ENCODE measurements at places on chromosomes 1 and 21.

DNA sequence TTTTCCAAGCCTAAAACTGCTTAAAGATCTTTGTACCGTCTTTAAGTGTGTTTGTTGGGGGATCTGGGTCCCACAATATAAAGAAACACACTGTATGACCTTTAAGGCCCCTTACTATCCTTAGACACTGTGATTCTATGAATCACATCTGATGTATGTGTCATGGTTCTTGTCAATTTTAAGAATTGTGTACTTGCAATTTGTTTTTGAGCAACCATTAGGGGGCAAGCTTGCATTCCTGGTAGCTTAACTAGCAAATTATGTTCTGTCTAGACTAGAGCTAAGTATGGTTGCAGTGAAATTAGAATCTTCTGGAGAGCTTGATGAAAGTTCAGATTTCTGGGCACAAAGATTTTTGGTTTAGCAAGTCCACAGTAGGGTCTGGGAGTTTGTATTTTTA is 219.5 kb downstream of the TPR start:
- peak; percentile 26 for DNase-seq

DNA sequence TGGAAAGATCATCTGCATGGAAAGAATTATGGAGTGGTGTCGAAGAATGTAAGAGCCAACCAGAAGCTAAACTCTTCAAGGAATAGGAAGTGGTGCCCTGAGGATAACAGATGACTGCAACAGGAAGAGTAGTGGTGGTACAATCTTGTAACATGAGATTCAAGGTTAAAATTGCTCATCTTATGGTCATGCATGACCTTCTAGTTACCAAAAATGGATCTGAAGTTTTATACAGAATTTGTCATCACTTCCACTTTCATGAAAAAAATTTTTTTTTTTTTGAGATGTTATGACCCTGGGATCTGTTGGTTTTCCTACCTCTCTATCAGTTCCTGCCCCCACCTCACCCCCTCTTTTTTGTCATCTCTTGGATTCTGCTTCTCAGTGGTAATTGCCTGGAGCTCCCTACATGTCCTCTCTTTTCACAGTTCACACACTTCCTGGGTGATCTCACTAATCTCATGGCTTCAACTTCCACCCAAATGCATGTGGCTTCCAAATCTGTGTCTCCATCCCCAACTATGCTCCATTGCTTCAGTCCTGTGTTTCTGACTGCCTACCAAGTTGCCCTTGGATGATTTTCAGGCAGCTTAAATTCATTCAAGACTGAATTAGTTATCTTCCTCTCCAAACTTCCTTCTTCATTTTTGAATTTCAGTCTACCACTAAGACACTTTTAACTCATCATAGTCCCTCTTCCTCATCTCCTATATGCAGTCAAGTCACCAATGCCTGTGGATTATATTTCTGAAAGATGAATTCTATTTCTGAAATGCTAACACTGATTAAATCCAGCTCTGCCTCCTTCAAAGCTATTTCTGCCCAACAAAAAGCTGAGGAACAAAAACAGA is 48.4 kb downstream of the SLAMF6 start:
- DNase-seq, result no peak

- DNase-seq, result no peak
Observed at GRCh38 chr1:20893931-20894330, 106.8 kb upstream of the HP1BP3 start.

DNA sequence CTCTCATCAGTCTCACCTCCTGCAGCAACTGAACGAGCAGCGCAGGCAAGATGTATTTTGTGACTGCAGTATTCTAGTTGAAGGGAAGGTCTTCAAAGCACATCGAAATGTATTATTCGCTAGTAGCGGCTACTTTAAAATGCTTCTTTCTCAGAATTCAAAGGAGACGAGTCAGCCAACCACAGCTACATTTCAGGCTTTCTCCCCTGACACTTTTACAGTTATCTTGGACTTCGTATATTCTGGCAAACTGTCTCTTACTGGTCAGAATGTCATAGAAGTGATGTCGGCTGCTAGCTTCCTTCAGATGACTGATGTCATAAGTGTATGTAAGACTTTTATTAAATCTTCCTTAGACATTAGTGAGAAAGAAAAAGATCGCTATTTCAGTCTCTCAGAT is 53.7 kb downstream of the ZBTB8A start:
- DNase-seq, result no peak

- no peak for DNase-seq
Observed at GRCh38 chr1:234330843-234331215, 42.4 kb upstream of the COA6 start.

DNA sequence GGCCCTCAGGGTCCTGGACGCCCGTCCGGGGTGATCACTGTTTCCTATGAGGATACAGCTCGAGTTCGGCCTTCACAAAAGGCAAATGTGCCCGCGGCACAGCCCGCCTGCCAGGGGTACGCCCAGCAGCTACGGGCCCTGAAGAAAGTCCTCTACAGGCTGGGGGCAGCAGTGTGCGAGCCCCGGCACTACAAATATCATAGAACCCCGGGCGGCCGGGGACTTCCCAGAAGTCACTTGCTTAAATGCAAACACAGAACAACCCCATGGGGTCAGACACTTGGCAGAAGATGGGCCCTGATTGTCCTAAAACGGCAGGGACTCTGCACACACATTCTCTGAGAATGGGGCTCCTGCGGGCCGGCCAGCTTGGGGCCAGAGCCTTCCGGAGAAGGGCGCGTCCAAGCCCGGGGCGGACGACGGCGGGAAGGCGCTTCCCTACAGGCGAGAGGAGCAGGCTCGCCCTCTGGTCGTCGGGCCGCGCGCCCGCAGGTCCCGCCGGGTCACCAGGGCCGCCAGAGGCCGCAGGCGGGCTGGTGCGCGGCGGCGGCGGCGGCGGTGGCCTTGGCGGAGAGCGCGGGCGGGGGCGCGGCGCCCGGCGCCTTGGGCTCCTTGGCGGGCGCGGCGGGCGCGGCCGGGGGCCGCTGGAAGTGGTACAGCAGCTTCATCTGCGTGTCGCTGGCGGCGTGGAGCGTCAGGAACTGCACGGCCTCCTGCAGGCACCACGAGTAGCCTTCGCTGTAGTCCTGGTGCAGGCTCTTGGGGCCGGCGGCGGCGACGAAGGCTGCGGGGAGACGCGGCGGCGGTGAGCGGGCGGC is 888 bp downstream of the HES5 start:
- DNase-seq, result peak; percentile 31

GRCh38 chr1:63305043-63305442 is 17.3 kb upstream of the FOXD3 start:
- DNase-seq, result no peak

GRCh38 chr1:205310976-205311704 is 10.4 kb downstream of the NUAK2 start:
- DNase-seq, result no peak

DNA sequence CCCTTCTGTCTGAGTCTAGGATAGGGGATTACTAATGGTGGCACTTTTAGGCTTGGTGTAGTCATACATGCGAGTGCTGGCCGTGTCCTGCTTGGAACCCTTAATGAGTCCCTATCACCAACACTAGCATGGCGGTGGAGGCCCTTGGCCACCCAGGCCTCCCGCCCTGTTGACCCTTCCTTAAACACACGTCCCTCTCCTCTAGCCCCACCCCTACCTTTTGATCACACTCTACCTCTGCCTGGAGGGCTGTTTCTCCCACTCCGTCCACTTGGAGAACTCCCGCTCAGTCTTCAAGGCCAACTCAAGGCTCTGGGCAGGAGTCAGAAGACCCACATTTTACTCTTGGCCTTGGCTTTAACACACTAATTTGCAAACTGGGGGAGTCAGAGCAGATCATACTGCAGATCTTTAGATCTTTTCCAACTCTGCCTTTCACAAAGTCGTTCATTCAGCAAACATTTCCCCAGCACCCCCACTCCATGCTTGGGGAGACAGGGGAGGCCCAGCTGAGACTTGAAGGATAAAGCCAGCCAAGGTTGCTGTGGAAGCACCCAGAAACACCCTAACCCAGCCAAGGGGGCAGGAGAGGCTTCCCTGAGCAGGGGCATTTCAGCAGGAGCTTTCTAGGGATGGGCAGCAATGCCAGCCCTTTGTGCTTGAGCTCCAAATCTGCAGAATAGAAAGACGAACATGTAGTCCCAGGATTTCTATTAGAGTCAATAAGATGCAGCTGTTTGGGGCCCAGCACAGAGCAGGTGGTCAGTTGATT is 1.9 kb downstream of the PODN start:
- no peak for DNase-seq

- no peak for DNase-seq
Observed at GRCh38 chr1:152983743-152984142, at the start of gene SPRR1A. Gene SPRR1A (plus strand): TSS chr1:152984081. CDS start chr1:152985231, 1,150 bp downstream.

- no peak for DNase-seq
Observed at GRCh38 chr1:93414749-93415148, 33.2 kb upstream of the FNBP1L start.

GRCh38 chr1:181149326-181150125 is 61.0 kb downstream of the IER5 start:
- peak; percentile 92 for DNase-seq

DNA sequence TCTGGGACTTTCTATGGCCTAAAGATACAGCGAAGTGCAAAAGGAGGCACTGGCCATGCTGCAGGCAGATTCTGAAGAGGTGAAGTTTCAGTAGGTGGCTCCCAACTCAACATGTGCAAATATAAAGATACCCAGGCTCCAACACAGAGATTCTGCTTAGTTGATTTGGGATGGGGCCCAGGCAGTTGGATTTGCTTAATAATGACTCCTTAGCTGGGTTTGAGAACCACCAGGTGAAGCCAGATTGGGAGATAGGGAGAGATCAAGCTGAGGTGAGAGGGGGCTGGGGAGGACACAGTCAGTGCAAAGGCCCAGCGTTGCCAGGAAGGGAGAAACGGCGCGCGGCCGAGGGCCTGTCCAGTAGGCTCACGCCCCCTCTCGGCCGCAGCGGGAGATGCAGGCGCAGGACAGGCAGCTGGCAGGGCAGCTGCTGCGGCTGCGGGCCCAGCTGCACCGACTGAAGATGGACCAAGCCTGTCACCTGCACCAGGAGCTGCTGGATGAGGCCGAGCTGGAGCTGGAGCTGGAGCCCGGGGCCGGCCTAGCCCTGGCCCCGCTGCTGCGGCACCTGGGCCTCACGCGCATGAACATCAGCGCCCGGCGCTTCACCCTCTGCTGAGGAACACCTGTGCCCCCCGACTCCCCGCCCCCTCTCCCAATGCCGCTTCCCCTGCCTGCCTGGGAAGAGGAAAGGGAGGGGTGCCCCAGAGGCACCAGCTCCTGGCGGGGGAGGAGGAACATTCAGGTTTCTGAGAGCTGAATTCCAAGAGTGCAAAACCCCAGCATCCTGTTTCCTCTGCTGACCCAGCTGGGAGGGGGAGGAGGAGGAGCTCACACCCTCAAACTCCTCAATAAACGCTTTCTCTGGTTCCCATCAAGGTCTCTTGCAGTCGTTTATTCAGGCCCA is 1.2 kb downstream of the FAM167B start:
- DNase-seq, result peak; percentile 86

DNA sequence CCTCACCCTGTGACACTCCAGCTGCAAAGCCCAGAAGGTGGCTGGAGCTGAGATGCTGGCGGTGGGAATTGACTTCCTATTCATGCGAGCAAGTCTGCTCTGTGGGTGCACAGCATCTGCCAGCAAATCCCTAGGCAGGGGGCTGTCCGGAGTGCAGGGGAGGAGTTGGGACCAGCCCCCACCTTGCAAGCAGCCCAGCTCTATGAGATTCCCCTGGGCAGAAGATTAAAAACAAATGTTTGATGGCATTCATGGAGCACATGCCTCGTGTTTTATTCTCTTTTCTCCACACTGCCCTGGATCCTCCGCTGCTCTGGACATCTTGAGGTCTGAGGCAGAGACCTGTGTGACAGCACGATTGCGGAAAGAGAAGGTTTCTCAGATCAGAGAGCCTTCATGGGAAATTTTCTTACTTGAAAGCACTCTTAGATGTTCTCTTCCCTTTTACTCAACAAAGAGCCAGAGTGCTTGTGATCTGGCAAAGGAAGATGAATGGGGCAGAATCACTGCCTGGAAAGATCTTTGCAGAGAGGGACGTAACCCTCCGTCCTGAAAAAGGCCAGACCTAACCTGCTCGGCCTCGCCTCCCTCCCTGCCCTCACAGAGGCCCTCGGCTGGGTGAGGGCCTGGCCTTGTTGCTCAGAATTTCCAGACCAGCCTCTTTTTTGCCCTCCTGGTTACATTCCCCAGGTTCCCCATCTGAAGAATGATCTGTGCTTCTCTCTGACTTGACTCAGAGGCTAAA is 597.1 kb downstream of the KIF26B start:
- DNase-seq, result no peak

- DNase-seq, result no peak
Observed at GRCh38 chr1:36212782-36213181, 11.5 kb upstream of the THRAP3 start.

GRCh38 chr21:15932726-15933125 is 202.9 kb downstream of the USP25 start:
- DNase-seq, result no peak

GRCh38 chr1:64059556-64059955 is 143.9 kb upstream of the UBE2U start:
- DNase-seq, result no peak
